ENCODE measurements at places on chromosomes 16 and 17.

DNA sequence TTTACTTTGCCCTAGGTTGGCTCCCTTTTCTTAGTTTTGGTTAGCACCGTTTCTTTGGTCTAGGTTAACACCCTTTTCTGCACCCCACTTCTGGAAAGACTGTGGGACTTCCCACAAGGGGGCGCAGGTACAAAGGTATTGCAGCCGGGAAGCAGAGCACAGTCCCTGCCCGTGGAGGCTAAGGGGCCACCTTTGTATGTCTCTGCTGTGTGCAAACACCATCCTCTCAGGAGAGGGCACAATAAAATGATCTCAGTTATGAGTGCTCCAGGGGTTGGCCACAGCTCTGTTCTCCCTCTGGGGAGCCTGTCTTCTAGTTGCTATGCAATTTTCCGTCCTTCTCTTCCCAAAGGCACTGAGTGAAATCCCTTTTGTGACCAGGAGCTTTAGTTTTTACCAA, 28.4 kb upstream of the TMC5 start:
- DNase-seq: peak; percentile 35

- peak; percentile 33 for DNase-seq
Measured at GRCh38 chr17:74547736-74548135, 1.8 kb upstream of the CD300C start.

GRCh38 chr17:41664587-41665565, 23.8 kb upstream of the EIF1 start:
- no peak for DNase-seq

DNA sequence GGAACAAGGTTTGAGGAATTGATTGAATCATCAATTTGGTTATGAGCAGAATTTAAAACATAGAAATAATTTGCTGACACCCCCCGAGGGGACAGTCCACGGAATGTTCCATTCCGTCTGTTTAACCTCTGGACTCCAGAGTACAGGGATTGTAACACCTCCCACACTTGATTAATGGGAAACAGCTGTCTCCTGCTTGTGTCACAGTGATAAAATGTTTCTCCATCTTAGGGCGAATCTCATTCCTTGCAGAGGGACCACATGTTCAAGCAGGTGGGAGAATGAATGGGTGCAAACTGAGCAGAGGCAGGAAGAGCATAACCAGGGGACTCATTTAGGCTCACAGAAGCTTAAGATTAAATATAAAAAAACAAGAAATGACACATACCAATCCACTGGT, 249.5 kb upstream of the RBFOX1 start:
- DNase-seq: no peak

- no peak for DNase-seq
Measured at GRCh38 chr17:44955674-44956425, 8.3 kb upstream of the KIF18B start.

GRCh38 chr17:15289285-15290183, 24.4 kb upstream of the PMP22 start:
- DNase-seq: no peak

DNA sequence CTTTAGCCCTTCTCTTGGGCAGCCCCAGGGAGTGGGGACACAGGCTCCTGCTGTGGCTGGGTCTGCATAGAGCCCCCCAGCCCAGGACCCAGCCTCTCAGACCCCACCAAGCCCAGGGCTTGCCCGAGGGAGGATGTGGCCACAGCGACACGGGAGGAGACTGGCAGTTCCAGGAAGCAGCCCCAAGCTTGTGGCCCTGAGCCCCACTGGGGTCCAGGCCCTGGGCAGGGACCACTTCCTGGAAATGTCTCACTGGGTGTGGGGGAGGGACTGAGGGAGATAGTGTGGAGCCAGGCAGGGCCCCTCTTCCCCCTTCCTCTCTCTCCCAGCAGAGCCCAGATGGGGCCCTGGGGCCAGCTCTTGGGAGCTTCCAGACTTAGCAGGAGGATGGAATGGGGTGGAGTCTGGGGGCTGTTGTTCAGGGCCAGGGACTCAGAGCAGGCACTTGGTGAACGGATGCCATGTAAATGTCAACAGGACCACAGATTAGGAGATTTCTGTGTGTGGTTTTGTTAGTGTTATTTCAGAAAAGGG, 35.3 kb downstream of the ADGRG5 start:
- DNase-seq: peak; percentile 48

- no peak for DNase-seq
Measured at GRCh38 chr16:25676820-25677219, 14.9 kb upstream of the HS3ST4 start.

DNA sequence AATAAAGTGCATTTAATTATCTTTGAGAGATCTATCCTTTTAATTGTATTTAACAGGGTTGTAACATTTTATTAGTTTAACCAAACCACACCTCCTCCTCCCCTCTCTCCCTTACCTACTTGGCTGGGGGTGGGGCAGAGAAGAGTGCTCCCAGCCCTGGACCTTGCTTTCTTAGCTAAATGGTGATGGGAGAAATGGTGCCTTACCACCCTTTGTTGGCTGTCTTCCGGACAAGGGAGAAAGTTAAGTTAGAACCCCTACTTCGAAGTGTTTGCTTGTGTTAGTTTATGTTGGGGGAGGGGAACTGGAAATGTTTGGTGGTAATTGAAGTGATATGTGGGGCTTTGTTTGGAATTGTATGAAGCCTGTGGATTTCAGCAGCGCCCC, 3.9 kb downstream of the FZD2 start:
- DNase-seq: no peak

- DNase-seq: no peak
Measured at GRCh38 chr17:42321555-42321954, 33.3 kb downstream of the STAT5A start.

GRCh38 chr16:68776821-68777485, 39.9 kb downstream of the CDH1 start:
- peak; percentile 54 for DNase-seq

GRCh38 chr16:31216422-31217135, at the start of gene PYDC1:
Gene PYDC1 (minus strand): TSS chr16:31217135. CDS start chr16:31217028, 107 bp downstream.
- DNase-seq: no peak

DNA sequence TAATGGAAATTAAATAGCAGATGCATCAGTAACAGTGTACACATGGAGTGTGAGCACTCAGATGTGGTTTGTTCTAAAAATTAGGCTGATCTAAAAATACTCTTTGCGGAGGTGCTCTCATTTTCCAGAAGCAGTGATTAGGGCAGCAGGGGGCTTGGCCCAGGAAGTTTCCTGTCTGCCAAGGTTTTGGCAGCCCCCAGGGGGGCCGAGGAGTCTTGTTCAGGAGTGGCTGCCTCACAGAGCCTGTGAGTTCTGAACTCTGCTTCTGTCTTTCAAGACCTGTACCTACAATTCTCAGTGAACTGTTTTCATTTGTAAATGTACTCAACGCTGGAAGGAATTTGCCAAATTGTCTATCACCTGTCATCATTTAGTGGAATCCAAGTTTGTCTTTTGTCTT, 388.4 kb upstream of the CDH11 start:
- DNase-seq: no peak

DNA sequence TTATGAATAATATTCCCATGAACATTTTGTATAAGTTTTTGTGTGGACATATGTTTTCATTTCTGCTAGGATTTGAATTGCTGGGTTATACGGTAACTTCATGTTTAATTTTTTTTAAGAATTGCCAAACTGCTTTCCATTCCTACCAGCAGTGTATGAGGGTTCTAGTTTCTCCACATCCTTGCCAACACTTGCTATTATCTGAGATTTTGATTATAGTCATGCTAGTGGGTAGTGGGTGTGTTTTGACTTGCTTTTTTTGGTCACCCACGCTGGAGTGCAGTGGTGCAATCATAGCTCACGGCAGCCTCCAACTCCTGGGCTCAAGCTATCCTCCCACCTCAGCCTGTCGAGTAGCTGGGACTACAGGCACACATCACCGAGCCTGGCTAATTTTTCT, 3.0 kb upstream of the EEF2K start:
- no peak for DNase-seq

DNA sequence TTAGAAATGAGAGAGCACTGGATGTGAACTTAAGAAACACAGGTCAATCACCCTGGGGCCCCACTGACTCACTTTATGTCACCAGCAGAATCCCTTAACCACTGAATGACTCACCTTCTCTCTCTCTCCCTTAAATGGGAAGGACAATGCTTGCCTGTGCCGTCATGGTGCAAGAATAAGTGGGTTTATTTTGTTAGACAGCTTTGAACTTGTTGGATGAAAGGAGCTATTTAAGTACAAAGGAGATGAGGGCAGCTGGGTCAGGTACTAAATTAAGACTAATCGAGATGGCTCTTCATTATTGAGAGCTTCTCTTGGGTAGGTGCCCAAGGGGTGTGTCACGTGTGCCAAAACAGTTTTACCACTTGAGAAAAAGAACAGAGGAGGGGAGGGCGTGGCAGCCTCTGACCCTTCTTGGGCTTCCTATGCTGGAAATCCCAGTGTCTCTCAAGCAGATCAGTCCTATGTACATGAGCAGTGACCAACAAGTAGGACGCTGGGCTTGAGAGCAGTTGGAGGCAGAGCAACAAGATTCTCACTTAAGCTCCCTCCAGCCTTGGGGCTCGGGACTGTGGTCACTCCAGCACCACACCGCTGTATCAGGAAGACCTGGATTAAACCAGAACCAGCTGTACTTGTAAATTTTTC, 6.7 kb upstream of the KRT31 start:
- DNase-seq: peak; percentile 69
